ENCODE measurements at places on chromosomes 16 and 17.

DNA sequence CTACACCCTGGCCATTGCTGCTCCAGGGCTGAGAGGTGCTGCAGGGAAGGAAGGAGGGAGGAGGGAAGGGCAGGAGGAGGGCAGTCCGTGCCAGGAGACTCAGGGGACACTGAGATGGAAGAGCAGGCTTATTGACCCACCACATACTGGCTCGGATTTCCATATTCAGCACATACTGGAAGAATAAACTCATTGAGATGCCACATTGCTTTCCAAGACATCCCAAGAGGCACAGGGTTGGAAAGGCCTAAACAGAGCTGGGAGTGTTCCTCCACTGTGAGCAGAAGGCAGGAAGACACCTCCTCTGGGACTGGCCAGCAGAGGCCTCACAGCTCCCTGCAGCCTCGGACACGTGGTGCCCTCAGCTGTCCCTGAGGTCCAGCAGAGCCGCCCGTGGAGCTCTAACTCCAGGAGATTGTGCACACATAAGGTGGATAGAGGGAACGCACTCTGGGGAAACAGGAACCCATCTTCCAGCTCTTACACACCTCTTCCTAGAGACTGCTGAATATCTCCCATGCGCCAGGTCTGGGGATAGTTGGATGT, 17.4 kb downstream of the CCDC182 start:
- DNase-seq, result no peak

DNA sequence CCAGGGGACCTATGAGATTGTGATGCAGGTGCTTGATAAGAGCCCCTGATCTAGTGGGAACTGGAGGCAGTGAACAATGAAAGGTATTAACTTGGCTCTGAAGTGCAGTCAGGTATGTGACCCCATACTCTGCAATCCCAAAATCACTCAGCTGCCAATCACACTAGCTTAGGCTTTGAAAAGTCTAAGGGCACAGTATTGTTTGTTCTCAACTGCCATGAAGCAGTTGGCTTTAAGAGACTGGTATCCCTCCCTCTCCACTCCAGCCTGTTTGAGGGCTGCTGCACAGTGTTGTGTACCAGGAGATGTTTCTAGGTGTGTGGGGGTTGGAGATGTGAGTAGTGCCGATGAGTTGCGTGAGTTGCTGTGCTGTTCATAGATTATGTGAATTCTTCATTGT, 2.4 kb downstream of the YPEL2 start:
- DNase-seq, result no peak

- no peak for DNase-seq
These were observed 123.6 kb upstream of the MED13 start for GRCh38 chr17:62188713-62189112.

GRCh38 chr16:17015702-17016101, 455.1 kb downstream of the XYLT1 start:
- no peak for DNase-seq

- peak; percentile 49 for DNase-seq
These were observed 18.9 kb upstream of the P2RX1 start for GRCh38 chr17:3935140-3935542.

GRCh38 chr16:63244631-63245030, 1208.4 kb upstream of the CDH8 start:
- no peak for DNase-seq

GRCh38 chr16:6560306-6561100, 772.1 kb upstream of the RBFOX1 start:
- no peak for DNase-seq

- DNase-seq, result no peak
These were observed 140.0 kb downstream of the RAB11FIP4 start for GRCh38 chr17:31531336-31531980.

- DNase-seq, result peak; percentile 38
These were observed 500 bp downstream of the MAF start for GRCh38 chr16:79599837-79600637.

DNA sequence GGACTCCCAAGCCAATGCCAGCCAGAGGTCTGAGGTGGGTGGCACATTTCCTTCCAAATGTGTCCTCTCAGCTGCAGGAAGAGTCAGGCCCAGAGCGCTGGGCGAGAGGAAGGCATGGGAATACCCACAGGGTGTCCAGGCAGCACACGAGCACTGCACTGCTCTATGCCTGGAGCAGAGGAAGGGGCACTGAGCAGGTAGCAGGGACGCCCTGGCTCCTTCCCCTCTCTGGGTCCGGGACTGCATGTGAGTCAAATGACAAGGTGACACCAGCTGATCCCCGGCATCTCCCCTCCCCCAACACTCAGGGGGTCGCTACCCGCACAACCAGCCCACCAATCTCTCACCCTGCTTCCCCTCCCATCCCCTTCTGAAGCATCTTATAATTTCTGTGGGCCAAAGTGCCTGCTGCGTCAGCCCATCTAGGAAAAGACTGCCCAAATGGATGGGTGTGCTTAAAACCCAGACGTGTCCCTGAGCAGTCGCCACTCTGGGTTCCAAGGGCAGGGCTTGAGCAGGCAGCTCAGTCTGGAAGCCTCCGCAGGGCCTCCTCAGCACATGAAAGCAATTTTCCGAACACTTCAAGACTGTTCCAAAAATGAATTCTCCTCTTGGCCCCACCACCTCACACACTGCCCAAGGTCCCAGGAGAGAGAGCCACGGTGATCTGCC, 12.0 kb upstream of the BCAR1 start:
- no peak for DNase-seq

- peak; percentile 70 for DNase-seq
These were observed 60.0 kb upstream of the MPHOSPH6 start for GRCh38 chr16:82229800-82230619.

GRCh38 chr17:1294157-1294717, 14.8 kb downstream of the TRARG1 start:
- DNase-seq, result peak; percentile 96

DNA sequence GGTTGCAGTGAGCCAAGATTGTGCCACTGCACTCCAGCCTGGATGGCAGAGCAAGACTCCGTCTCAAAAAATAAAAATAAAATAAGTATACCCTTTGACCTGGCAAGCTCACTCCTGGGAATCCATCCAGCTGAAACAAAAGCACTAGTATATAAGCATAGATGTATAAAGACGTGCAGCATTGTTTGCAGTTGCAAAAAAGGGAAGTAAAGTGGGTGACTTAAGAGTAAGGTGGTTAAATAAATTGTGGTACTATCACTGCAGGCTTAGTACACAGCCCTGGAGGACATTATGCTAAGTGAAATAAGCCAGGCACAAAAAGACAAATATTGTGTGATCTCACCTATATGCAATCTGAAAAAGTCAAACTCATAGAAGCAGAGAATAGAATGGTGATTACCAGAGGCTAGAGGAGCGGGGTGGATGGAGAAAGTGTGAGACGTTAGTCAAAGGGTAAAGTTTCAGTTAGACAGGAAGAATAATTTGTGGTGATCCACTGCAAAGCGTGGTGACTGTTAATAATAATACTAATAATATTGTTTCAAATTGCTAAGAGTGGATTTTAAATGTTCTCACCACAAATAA, 113.0 kb downstream of the MYO1D start:
- DNase-seq, result no peak

- peak; percentile 81 for DNase-seq
These were observed 13.1 kb upstream of the SREBF1 start for GRCh38 chr17:17849845-17850373.

DNA sequence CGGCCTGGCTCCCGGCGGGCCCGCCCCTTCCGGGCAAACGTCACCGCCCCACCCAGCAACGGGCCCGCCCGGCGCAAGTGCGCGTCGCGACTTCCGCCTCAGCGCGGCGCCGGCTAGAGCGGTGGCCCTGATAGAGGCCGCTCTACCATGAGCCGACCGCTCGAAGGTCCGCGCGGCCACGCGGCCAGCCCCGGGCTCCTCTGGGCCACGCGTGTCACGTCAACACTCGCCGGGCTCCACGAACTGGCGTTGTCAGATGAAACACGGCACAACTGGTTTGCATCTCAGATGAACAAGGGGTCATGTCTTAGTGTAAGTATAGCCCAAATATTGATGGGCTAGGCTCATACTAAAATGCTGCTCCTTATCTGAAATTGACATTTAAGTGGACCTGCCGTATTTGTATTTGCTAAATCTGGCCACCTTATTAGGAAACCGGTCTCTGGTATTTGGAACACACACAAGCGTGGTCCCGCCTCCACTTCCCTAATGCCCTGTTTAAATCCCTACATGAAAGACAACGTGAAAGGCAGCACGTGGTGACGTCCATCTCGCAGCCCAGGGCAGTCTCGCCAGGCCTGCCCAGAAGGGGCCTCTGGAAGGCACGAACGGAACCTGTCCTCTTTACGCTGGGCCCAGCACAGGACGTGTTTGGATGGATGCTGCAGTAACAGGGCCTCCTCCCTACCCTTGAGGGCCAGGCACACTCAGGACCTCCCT, at the start of gene ZNF598:
Gene ZNF598, minus strand, starts transcription at position 31 of the 720 bp plus-strand sequence.
- DNase-seq, result peak; percentile 80

GRCh38 chr17:38600416-38600815, 5.3 kb downstream of the SRCIN1 start:
- DNase-seq, result no peak

GRCh38 chr16:9860876-9861275, 321.4 kb downstream of the GRIN2A start:
- DNase-seq, result no peak

DNA sequence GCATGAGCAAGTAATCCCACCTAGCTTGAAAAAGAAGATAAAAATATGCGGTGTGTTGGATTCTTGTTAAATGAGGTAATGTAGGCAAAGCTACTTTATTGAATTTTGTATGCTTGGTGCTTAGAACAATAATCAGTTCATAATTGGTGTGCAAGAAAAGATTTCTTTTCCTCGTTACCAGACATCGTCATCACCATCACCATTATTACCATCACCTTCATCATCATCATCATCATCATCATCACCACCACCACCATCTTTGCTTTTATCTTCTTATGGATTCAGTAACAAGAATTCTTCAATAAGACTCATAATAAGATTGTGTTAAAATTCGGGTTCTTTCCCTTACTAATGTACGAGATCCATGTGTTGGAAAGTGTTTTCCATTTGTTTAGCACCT, 173.7 kb downstream of the RBFOX1 start:
- DNase-seq, result no peak

DNA sequence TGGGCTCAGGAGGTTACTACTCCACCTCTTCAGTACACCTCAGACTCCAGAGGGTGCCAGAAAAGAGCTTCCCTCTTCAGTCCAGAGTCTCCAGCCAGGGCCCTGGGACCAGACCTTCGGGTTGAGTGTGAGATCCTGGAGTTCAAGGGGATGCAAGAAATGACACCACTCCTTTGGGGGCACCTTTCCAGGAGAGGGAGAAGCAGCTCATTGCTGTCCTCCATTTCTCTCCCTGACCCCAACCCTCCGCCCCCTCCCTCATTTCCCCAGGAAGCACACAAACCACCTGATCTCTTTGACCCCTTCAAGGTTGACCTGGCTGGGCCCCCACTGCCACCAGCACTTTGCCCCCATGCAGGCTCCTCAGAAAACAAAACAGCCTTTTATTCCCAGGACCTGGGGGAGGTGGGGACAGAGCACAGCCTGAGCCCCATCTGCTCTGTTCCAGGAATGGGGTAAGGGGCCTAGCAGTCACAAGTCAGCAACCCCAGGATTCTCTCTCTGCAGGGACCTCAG, 21.4 kb downstream of the CDH5 start:
- no peak for DNase-seq

- DNase-seq, result no peak
These were observed 93.7 kb downstream of the TANGO6 start for GRCh38 chr16:68936736-68937631.

GRCh38 chr16:28202147-28202746, 9.5 kb downstream of the XPO6 start:
- DNase-seq, result no peak

DNA sequence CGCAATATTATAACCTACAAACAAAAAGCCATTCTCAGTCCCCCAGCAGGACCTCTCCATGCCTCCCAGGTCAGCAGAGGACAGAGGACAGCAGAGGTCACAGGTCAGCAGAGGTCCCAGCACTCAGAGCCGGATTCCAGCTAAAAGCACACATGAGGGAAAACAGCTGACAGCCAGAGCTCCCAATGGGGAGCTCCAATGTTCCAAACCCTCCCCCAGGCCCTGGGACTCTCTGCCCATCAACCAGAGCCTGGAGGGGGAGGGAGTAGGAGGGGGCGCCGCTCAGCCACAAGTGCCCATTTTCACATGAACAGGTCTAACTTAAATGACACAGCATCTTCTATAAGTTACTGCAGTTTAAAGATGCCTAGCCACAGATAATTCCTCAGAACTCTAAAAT, 77.5 kb downstream of the ANKRD11 start:
- DNase-seq, result no peak

DNA sequence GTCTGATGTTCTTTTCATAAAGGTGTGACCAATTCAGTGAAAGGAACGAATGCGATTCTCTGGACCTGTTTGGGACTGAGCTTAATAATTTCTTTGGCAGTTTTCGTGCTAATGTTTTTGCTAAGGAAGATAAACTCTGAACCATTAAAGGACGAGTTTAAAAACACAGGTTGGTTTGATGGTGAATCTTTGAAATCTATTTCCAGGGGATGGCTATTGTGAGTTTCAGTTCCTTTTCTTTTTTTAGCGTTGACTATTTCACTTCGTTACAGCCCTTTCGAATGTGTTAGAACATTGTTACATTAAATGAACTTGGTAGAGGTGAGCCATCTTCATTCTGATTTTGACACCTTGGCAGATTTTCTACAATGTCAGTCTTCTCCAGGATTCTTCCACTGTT, 1.2 kb downstream of the TNFRSF17 start:
- DNase-seq, result no peak

GRCh38 chr16:85173981-85174751, 61.9 kb upstream of the CIBAR2 start:
- no peak for DNase-seq

DNA sequence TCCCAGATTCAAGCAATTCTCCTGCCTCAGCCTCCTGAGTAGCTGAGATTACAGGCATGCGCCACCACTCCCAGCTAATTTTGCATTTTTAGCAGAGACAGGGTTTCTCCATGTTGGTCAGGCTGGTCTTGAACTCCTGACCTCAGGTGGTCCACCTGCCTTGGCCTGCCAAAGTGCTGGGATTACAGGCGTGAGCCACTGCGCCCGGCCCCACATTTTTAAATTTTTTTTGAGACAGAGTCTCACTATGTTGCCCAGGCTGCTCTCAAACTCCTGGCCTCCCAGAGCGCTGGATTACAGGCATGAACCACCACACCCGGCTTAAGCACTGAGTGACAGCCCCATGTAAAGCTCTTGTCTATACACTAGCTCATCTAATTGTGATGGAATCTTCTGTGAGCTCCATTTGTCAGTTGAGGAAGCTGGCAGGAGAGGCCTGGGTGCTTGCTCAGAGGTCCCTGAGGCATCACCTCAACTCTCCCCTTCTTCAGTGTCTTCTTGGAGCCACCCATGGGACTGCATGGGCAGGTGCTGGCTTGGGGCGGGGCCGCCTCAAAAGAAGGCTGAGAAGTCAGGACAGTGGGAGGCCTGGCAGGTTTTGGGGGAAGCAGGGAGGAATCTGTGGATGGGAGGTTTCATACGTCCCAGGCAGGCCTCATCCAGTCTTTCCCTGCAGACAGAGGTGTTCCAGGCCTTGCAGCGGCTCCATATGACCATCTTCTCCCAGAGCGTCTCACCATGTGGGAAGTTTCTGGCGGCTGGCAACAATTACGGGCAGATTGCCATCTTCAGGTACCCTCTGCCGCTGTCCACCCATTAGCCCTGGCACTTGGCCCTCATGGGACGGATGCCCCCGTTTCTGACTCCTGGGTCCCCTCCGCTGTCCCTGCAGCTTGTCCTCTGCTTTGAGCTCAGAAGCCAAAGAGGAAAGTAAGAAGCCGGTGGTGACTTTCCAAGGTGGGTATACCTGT, 1.5 kb downstream of the THOC6 start:
- DNase-seq, result no peak

Data from activated CD4-positive, alpha-beta T cell treated with anti-CD3 and anti-CD28 coated beads, Interleukin-2, amount 10 ng/mL, durations not matched to agents 7 days and 5 days (primary cell).